ENCODE measurements at places on chromosomes 1 and 21. TPM values are rescaled to one million over a fixed set of nuclear protein-coding genes. Genes with fewer than 3 reads are reported as not detected.

The WDR64 gene
- not detected for total RNA-seq

The PCBP3 gene
- total RNA-seq, result 6.2 TPM

The UMODL1 gene
- under 0.01 TPM for total RNA-seq

The TMCO1 gene
- total RNA-seq, result 101 TPM

The NEXN gene
- 11.6 TPM for total RNA-seq

The OLFML2B gene
- total RNA-seq, result 1.2 TPM

The XCL2 gene
- total RNA-seq, result not detected

The TFF3 gene
- total RNA-seq, result not detected

The RPTN gene
- under 0.01 TPM for total RNA-seq

The AKIRIN1 gene
- total RNA-seq, result 43.1 TPM

The HTR1D gene
- total RNA-seq, result not detected

The RGS8 gene
- 0.28 TPM for total RNA-seq

The FAM177B gene
- not detected for total RNA-seq

The PWP2 gene
- total RNA-seq, result 5.9 TPM

The NPPA gene
- not detected for total RNA-seq

The PRDM16 gene
- 1.1 TPM for total RNA-seq

The ACTN2 gene
- total RNA-seq, result 0.56 TPM

The FCRL3 gene
- total RNA-seq, result not detected

The TSPAN2 gene
- total RNA-seq, result 0.58 TPM

The PAPPA2 gene
- 2.9 TPM for total RNA-seq

The ANGPTL7 gene
- not detected for total RNA-seq

The HSPA6 gene
- total RNA-seq, result 2.3 TPM

The CD1D gene
- total RNA-seq, result under 0.01 TPM

The KRTAP13-2 gene
- total RNA-seq, result not detected

The CSF3R gene
- total RNA-seq, result not detected

The LY9 gene
- not detected for total RNA-seq

The PADI4 gene
- not detected for total RNA-seq

The HSD11B1 gene
- total RNA-seq, result 6.8 TPM

The MROH7 gene
- total RNA-seq, result 0.28 TPM

The RBP7 gene
- not detected for total RNA-seq

The ZNF691 gene
- 8.4 TPM for total RNA-seq

The S1PR1 gene
- 3.1 TPM for total RNA-seq

The LCE2B gene
- not detected for total RNA-seq

The SPRR2B gene
- total RNA-seq, result not detected

The DFFB gene
- total RNA-seq, result 10.5 TPM

The FMO5 gene
- total RNA-seq, result 0.19 TPM

The OVAAL gene
- total RNA-seq, result not detected

The ETNK2 gene
- total RNA-seq, result 3.7 TPM

The GBP7 gene
- total RNA-seq, result not detected

The CFAP74 gene
- not detected for total RNA-seq

The S100B gene
- 0.28 TPM for total RNA-seq

The NIBAN1 gene
- total RNA-seq, result 47.4 TPM

The PHLDA3 gene
- 69.0 TPM for total RNA-seq

The TRMT13 gene
- total RNA-seq, result 10.7 TPM

Data from regular cardiac myocyte (primary cell).